CD8-positive, alpha-beta memory T cell (primary cell): ENCODE measurements at places on chromosomes 2 and 18. TPM values are rescaled to one million over a fixed set of nuclear protein-coding genes. Genes with fewer than 3 reads are reported as not detected.

DNA sequence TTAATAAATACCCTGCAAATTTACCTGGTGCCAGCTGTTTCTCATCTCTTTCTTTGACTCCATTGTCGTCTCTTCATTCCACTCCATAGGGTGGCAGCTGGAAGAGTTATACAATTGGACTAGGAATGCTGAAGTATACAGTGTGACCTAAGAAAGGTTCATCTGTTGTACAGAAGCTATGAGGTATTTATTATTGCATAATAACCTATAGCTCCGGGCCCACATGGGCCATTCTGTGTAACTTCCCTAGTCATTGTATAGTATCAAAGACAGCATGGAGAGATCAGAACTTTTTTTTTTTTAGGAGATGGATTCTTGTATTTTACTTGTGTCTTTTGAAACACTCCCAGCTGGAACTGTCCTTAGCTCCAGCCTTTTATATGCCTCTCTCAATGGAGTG, 26.2 kb downstream of the BMP10 start:
- H3K27me3 ChIP-seq: no peaks in the 10 kb centered on the region
- no peaks in the 10 kb centered on the region for H3K4me1 ChIP-seq
- no peak overlapping the region for H3K27ac ChIP-seq
- no peak for DNase-seq
- H3K4me3 ChIP-seq: no peak overlapping the region
- no peaks in the 10 kb centered on the region for H3K36me3 ChIP-seq

- no peak for DNase-seq
- peaks cover 8% of the 10 kb centered on the region for H3K27me3 ChIP-seq
- no peaks in the 10 kb centered on the region for H3K4me1 ChIP-seq
- no peak overlapping the region for H3K27ac ChIP-seq
- H3K4me3 ChIP-seq: no peak overlapping the region
Observed at GRCh38 chr2:109614715-109615636, 812 bp downstream of the SOWAHC start.

DNA sequence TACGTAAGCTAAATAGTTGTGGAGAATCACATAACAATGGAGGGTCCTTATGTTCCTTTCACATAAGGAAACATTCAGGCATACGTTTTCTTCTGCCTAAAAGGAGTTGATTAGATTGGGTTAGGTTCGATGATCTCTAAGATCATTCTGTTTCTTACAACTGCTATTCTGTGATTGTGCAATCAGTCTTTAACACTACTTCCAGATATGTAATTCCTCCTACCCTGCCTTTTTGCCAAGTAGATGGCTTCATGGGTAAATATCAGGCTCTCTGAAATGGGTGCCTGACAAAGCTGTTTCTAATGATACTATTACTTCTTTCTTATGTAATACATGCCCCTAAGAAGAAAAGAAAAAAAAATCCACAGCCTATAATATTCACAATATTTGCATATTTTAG, 321.5 kb downstream of the XIRP2 start:
- no peaks in the 10 kb centered on the region for H3K4me1 ChIP-seq
- H3K36me3 ChIP-seq: no peaks in the 10 kb centered on the region
- DNase-seq: no peak
- no peaks in the 10 kb centered on the region for H3K27me3 ChIP-seq
- no peak overlapping the region for H3K27ac ChIP-seq

DNA sequence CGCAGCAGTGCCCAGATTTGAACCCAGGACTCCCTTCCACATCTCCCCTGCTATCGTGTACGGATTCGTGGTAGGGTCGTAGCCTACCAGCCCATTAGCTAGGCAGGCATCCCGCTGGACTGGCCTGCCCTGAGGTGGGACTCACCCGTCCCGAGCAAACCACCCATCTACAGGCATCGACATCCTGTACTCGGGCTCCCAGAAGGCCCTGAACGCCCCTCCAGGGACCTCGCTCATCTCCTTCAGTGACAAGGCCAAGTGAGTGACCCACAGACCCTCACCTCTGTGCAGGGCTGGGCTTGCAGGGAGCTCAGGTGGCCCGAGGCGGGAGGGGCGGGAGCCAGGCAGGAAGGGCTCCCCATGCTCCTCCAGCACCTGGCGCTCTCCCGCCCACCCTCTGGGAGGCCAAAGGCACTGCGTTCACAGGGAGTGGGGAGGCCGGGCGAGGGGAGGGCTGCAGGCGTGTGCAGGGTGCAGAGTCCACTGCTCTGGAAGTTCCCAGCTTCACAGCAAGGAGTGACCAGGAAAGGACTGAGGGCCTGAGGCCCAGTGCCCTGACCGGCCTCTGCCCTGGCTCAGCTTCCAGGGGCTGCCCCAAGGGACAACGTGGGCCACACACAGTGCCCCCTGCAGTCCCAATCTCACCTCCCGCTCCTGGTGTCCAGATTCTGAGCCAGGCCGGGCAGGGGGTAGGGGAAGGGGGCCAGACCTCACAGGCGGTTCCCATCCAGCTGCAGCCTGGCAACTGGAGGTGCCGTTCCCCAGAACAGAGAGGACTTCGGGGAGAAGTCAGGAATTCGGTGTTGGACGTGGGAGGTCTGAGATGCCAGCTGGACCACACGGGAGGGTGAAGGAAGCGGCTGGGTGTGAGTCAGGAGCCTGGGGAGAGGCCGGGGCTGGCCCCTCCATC, 5.4 kb downstream of the AGXT start:
- no peak overlapping the region for H3K27ac ChIP-seq
- no peaks in the 10 kb centered on the region for H3K27me3 ChIP-seq
- no peaks in the 10 kb centered on the region for H3K4me1 ChIP-seq
- DNase-seq: no peak

DNA sequence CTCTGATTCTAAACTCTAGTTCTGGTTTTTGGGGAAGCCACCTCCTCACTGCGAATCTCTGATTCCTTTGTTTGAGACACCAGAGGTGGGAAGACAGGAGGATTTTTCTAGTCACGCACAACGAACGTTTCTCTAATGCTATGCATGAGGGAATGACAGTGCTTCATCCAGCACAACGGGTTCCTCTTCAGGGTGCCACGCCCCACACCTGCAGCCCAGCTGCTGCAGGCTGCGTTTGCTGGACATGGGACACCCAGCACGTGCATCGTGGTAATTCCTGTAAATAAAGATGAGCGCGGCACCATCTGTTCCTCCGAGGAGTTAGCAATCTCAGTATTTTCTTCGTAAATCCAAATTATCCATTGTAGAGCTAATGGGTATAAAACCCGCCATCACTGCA, 37.5 kb upstream of the TPO start:
- H3K27me3 ChIP-seq: no peaks in the 10 kb centered on the region
- no peak for DNase-seq
- H3K36me3 ChIP-seq: no peaks in the 10 kb centered on the region

DNA sequence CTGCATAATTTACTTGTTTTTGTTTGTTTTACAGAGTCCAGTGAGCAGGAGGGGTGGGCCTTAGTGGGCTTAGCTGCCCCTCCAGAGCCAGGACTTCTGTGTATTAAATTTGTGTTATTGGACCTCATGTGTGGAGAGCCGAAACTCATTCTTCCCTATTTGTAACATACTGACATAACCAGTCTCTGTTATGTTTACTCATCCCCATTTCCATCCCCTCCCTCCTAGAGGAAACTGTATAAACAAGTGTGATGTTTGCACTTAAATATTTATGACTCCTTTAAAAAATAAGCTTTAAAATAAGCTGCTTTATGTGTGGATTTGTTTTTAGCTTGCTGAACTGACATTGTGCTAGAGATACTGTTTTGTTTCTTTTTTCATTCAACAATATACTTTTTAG, 13.8 kb downstream of the ZNF512 start:
- H3K36me3 ChIP-seq: peaks cover 31% of the 10 kb centered on the region
- H3K4me1 ChIP-seq: peaks cover 12% of the 10 kb centered on the region
- no peak overlapping the region for H3K27ac ChIP-seq
- DNase-seq: no peak
- H3K27me3 ChIP-seq: no peaks in the 10 kb centered on the region

GRCh38 chr2:170190172-170190571, 12.2 kb downstream of the MYO3B start:
- no peak overlapping the region for H3K27ac ChIP-seq
- no peaks in the 10 kb centered on the region for H3K36me3 ChIP-seq
- no peaks in the 10 kb centered on the region for H3K4me1 ChIP-seq

GRCh38 chr2:129812071-129812470, 167.4 kb upstream of the RAB6C start:
- no peak overlapping the region for H3K4me3 ChIP-seq
- H3K36me3 ChIP-seq: no peaks in the 10 kb centered on the region
- no peak overlapping the region for H3K27ac ChIP-seq
- H3K27me3 ChIP-seq: no peaks in the 10 kb centered on the region
- no peak for DNase-seq

DNA sequence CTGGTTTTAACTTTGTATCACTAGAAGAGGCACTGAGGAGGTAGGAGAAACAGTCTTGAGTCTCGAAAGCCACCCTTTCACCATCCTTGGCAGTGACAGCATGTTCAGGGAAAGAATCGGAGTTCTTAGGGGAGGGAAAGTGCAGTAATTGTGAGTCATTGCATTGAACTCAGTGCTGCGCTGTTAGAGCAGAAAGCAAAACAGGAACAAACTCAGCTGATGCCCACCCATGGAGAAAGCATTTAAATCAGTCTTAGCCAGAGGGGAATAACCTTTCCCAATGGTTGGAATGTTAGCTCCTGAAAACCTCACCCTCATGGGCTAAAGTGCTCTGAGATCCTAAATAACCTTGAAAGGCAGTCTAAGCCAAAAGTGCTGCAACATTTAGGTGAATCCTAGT, 845.6 kb upstream of the CNTNAP5 start:
- no peak overlapping the region for H3K27ac ChIP-seq
- H3K4me3 ChIP-seq: no peak overlapping the region
- DNase-seq: no peak
- H3K4me1 ChIP-seq: no peaks in the 10 kb centered on the region
- H3K27me3 ChIP-seq: no peaks in the 10 kb centered on the region

DNA sequence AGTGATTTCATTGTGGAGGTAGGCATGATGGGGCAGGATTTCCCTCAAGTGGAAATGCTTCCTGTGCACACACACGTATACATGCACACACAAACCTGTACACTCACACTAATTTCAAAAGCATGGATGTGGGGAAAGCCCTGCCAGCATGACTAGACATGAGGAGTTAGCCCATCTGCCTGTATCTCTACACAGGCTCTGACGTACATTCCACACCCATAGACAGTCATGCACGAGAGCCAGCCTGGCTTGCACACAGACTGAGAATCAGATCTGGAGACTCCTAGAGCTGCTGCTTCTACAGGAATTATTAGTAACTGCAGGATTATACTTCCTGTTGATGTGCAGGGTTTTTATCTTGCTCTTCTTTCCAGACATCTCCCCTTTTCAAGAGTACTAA, 27.3 kb upstream of the NFU1 start:
- H3K4me1 ChIP-seq: no peaks in the 10 kb centered on the region
- no peak for DNase-seq
- H3K4me3 ChIP-seq: no peak overlapping the region
- no peak overlapping the region for H3K27ac ChIP-seq

DNA sequence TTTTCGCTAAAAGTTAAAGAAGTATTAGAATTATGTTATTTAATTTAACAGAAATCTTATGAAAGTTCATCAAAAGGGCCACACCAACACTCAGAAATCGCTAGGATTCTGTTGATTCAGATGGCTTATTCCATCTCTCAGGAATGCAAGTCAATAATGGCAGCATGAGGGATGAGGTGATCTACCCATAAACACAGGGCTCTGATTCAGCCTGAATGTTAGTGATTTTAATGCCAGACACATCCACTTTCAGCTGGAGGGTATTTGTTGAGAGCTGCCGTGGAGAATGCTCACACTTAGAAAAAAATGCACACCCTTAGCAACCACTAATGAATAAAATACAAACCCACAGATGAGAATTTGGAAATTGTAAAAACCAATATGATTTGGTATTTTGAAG, 173.3 kb upstream of the ERBB4 start:
- no peak overlapping the region for H3K27ac ChIP-seq
- DNase-seq: no peak
- no peaks in the 10 kb centered on the region for H3K4me1 ChIP-seq
- no peaks in the 10 kb centered on the region for H3K36me3 ChIP-seq

DNA sequence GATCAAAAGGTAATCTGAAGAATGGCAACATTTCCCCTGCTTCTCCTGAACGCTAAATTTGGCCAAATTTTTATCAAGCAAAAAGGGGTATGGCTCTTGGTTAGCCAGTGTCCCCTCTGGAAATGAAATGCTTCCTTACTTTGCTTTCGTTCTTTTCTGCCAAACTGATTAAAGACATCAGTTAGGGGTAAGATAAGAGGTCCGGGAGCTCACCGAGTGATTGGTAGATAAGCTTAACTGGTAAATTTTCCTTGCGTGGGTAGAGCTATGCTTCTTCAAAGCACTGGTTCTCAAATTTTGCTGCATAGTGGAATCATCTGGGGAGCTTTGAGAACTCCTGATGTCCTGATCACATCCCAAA, 62.7 kb upstream of the MAPRE2 start:
- H3K4me3 ChIP-seq: peak overlapping the region; percentile 89
- H3K27me3 ChIP-seq: no peaks in the 10 kb centered on the region
- H3K4me1 ChIP-seq: peaks cover 5% of the 10 kb centered on the region
- no peaks in the 10 kb centered on the region for H3K36me3 ChIP-seq

GRCh38 chr18:43574974-43575373, 297.7 kb upstream of the SYT4 start:
- DNase-seq: no peak
- H3K4me3 ChIP-seq: no peak overlapping the region
- no peaks in the 10 kb centered on the region for H3K4me1 ChIP-seq
- H3K36me3 ChIP-seq: no peaks in the 10 kb centered on the region

GRCh38 chr2:241214209-241214608, 25.7 kb downstream of the ANO7 start:
- H3K4me3 ChIP-seq: no peak overlapping the region
- peaks cover 7% of the 10 kb centered on the region for H3K4me1 ChIP-seq
- H3K27me3 ChIP-seq: peaks cover 1% of the 10 kb centered on the region
- H3K36me3 ChIP-seq: no peaks in the 10 kb centered on the region

- no peak for DNase-seq
- peaks cover 6% of the 10 kb centered on the region for H3K4me1 ChIP-seq
- no peaks in the 10 kb centered on the region for H3K36me3 ChIP-seq
- no peaks in the 10 kb centered on the region for H3K27me3 ChIP-seq
Observed at GRCh38 chr2:135662088-135662487, 79.6 kb upstream of the UBXN4 start.

DNA sequence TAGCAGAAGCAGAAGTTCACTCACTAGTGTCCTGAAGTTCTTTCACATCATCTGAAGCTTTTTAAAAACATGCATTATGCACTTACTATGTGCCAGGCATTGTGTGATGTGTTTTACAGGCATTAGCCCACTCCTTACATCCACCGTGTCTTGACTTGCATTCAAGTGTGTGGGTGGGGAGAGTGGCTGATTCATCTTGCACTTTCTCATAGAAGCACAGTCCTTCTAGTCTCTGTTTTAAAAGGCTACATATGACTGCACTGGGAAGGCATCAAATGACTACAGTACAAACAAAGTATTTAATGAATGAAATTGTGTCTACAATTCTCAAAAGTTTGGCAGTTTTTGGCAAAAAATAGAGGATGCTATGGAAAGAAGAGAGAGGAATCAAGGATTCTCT, 21.6 kb upstream of the DSC3 start:
- H3K4me1 ChIP-seq: no peaks in the 10 kb centered on the region
- no peak overlapping the region for H3K4me3 ChIP-seq
- H3K27ac ChIP-seq: no peak overlapping the region
- H3K36me3 ChIP-seq: no peaks in the 10 kb centered on the region
- no peak for DNase-seq

KLF11 gene
- total RNA-seq: 7.5 TPM

ACVR1C gene
- 0.66 TPM for total RNA-seq
